ENCODE measurements at places on chromosomes 4 and X. TPM values are rescaled to one million over a fixed set of nuclear protein-coding genes. Genes with fewer than 3 reads are reported as not detected.

Gene NDP
- total RNA-seq, result not detected

- no peak for DNase-seq
These were observed 47.8 kb downstream of the SLC9A7 start for GRCh38 chrX:46710927-46711623.

- DNase-seq, result no peak
These were observed 30.9 kb downstream of the HTT-AS start for GRCh38 chr4:3043282-3044020.

DNA sequence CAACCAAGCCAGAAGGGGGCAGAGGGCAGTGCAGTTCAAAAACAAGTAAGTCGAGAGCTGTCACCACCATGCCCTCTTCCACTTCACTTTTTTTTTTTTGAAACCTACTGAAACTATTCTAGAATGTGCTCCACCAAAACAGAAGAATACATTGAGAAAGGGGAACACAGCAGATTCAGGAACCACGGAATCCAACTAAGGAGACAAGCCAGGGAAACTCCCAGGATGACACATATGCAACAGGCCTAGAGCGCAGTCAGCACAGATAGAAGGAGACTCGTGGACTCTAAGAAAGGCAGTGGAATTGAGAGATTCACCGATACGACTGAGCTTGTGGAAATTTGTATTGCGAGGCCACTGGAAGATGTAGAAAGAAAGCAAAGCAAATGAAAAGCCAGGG is 66.1 kb downstream of the PHKA2 start:
- no peak for DNase-seq

DNA sequence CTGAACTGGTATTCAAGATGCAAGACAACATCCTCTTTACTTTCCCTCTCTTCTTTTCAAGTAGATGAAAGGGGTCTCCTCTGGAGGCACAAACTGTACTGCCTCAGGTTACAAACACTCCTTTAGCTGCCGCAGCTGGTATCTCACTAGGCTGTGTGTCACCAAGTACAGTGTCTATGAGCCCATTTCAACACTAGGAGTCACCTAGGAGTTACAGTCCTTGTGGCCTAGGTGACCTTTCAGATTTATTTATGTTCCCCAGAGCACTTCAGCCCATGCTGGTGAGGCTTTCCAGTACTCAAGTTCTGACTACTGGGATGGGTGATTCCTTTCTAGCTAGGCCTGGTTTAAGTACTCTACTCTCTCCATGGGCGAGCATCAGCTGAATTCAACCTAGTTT is 32.4 kb upstream of the TMLHE start:
- no peak for DNase-seq

- DNase-seq, result no peak
These were observed 191.8 kb upstream of the PSAPL1 start for GRCh38 chr4:7626531-7626930.

GRCh38 chr4:64584981-64585557 is 175.8 kb upstream of the TECRL start:
- DNase-seq, result no peak

Gene BRS3
- total RNA-seq, result not detected

Gene CHIC2
- 9.6 TPM for total RNA-seq

Gene FATE1
- not detected for total RNA-seq

DNA sequence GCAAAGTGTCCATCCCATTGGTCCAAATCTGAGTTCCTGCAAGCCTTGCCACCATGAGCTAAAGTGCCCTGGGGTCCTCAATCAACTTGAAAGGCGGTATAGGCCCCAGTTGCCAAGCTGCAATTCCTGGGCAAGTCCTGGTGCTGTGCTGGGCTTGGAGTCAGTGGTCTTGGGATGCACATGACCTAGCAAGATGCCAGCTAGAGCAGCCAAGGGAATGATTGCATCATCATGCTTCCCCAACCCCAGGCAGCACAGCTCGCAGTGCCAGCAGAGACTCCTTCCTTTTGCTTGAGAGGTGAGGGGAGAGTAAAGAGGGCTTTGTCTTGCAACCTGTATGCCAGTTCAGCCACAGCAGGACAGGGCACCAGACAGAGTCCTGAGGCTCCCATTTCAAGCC is 50.5 kb downstream of the KCNIP4 start:
- no peak for DNase-seq

Gene F9
- total RNA-seq, result 380 TPM

GRCh38 chr4:36747277-36748129 is 466.1 kb downstream of the DTHD1 start:
- no peak for DNase-seq

DNA sequence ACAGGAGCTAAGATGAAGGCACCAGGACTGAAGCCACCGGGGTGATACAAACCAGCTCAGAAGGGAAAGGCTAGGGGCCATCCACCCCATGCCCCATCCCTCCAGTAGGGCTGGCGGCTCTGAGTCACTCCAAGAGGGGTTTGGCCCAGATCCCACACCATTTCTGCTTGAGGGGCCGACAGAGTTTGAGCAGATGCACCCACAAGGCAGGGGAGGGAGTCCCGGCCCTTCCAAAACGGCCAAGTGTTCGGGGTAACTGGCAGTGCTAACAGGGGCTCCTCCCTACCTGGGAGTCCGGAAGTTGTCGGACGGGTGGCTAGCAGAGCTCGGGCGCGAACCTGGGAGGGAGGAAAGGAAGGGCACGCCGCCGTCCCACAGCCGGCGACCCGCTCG is 412 bp downstream of the SLC10A3 start:
- no peak for DNase-seq

Gene PITX2
- not detected for total RNA-seq

- DNase-seq, result no peak
These were observed 275.5 kb upstream of the BOD1L1 start for GRCh38 chr4:13903061-13903460.

Gene HSFX3
- total RNA-seq, result not detected

Gene FAM9B
- total RNA-seq, result 1.1 TPM

DNA sequence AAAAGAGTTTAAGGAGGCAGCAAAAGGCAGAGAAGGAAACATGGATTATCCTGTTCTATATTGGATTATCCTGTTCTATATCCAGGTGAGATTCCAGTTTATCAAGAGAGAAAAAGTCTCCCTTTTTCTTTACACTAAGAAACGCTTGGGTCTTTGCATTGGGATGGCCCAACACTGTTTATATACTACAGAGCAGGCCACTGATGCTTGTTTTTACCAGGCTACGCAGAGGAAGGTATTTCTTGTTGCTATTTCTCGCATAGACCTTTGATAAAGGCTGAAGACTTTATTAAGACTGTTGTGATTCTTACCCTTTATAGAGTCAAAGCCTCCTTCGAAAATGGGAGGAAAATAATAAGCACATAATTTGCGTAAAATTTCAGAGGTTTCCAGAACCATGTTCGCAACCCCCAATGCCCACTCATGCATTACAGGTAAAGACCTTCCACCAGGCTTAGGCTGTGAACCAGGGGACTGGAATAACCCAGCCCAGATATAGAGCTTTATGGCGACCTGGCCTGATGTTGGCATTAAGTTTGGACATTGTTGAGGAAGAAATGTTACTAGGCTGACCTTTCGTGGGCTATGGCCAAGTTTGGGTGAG is 218.3 kb downstream of the PTTG2 start:
- no peak for DNase-seq

- no peak for DNase-seq
These were observed 18.1 kb downstream of the OFD1 start for GRCh38 chrX:13752646-13753045.

GRCh38 chr4:185384930-185385331 is 10.8 kb downstream of the LRP2BP start:
- DNase-seq, result no peak

Gene UBQLN2
- total RNA-seq, result 11.6 TPM

GRCh38 chr4:31655328-31655727 is 935.2 kb downstream of the PCDH7 start:
- DNase-seq, result no peak

DNA sequence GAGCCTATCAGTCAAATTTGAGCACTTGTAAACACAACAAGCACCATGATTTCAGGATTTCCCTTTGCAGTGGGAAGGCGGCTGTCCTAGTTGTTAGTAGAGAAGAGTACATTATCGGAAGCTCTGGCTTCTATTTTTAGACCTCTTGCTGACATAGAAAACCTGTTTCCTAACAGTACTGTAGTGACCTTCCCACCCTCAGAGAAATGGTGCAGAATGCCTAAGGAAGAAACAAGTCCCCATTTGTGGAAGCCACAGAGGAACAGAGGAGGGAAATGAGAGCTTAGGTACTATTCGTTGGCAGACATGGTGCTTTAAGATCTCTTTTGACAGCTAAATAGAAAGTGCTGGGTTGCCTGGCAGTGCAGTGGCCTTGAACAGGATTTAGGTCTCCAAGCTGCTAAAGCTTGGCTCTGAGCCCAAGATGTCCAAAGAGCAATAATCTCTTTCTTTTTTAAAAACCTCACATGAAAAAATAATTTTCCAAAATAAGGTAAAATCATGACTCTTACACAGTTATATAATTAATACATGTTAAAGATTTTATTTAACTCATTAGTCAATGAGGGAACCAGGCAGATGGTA is 24.9 kb downstream of the GLRA2 start:
- DNase-seq, result no peak

GRCh38 chr4:3643518-3644433 is 111.6 kb upstream of the LRPAP1 start:
- no peak for DNase-seq

DNA sequence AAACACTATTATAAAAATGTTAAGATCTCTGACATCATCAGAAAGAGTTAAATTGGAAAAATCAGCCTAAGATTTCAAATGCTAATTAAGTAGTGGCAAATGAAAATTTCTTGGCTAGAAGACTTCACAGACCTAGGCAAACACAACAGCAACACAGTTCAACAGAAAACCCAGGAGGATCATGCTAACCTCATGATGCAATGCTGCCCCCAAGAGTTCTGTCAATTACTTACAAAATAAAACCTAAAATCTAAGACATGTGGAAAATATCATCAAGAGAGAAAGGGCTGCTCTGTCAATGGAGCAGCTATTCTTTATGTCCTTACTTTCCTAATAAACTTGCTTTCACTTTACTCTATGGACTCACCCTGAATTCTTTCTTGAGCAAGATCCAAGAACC is 21.0 kb downstream of the S100G start:
- no peak for DNase-seq

GRCh38 chrX:130896802-130897501 is 6.1 kb downstream of the ENOX2 start:
- DNase-seq, result no peak

- DNase-seq, result no peak
These were observed 205.8 kb downstream of the NWD2 start for GRCh38 chr4:37450309-37450708.

DNA sequence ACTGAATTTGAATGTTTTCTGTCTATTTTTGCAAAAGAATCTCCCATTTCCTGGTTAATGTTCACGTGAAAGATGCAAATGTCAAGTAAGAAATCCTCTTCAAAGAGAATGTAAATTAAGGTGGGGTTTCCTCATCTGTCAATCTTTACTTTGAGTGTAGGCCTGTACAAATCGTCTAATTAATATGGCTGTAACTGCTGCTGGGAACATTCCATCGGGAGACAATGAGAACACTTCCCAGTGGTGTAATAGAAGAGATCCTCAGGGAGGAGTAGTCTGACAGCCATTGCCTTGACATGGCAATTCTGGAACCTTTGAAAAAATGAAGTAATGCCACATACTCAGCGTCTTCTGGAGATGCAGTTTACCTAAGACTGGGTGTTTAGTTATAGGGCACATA is 3.7 kb downstream of the EREG start:
- DNase-seq, result no peak

All from left lobe of liver (tissue), 2 donors.